ENCODE measurements at places on chromosomes 4 and X.
A peak's percentile ranks its signal among the peaks of the same experiment; 100 is the strongest.

DNA sequence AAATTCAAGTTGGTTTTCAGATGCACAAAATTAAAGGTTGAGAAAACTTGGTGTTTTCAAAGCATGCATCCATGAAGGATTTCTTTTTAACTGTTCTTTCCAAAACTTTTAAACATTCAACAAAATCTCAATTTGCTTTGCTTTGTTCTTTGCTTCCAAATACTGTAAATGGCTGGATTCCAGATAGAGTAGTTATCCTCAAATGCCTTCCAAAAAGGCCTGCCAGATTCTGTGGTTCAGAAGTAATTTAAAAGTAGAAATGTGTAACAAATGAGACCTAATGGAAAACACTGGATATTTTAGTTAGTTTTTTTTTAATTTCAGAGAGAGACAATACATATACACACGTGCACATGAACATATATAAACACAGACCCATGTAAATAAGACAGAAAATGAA lies 97.3 kb downstream of the NR3C2 start:
- DNase-seq: no peak

- DNase-seq: no peak
Measured at GRCh38 chr4:101238706-101239105, 108.6 kb downstream of the PPP3CA start.

- DNase-seq: no peak
Measured at GRCh38 chr4:32864713-32865351, 2144.7 kb downstream of the PCDH7 start.

GRCh38 chrX:11585174-11585573 lies 80.5 kb downstream of the ARHGAP6 start:
- DNase-seq: no peak

- no peak for DNase-seq
Measured at GRCh38 chr4:186787536-186787935, 63.9 kb upstream of the FAT1 start.

DNA sequence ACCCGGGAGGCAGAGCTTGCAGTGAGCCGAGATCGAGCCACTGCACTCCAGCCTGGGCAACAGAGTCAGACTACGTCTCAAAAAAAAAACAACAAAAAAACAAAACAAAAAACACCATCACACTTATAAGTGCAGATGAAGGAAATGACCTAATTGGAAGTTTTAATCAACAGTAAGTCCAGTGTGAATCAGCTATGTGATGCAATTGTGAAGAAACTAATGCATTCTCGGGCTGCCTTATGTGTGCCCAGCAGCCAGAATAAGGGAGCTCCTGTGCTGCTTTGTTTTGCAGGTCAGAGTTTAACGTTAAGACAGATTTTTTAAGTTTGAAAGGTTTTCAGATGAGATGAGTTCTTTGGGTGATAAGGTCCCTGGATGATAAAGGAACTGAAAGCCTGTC lies 10.8 kb downstream of the DAPP1 start:
- no peak for DNase-seq

- no peak for DNase-seq
Measured at GRCh38 chr4:54076673-54077072, 12.3 kb upstream of the CHIC2 start.

DNA sequence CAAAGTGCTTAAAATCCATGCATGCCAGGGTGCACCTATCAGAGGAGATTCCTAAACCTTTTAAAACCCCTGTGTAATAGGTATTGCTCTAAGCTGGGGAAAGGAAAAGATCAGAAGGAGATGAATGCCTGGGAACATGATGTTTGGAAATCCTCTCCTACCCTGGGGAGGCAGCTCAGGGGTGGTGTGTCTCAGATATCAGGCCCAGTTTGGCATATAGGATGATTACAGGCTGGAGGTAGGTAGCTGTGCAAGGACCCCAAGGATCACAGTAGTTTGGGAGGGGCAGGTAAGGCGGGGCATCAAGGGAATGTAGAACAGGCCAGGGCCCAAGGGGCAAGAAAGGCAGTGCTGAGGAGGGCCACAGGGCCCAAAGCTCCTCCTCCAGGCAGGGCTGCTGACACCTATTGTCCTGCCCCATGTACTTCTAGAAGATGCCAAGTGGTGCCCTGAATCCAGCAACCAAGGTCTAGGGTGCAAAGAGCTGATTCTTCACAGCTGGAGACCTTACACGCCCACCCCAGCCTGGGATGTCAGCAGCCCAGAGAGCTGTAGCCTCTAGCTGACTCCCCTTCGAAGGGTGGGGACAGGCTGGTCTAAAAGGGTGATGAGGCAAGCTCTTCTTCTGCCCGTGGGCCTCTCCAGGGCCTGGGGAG lies 17.6 kb downstream of the SASH3 start:
- DNase-seq: no peak

DNA sequence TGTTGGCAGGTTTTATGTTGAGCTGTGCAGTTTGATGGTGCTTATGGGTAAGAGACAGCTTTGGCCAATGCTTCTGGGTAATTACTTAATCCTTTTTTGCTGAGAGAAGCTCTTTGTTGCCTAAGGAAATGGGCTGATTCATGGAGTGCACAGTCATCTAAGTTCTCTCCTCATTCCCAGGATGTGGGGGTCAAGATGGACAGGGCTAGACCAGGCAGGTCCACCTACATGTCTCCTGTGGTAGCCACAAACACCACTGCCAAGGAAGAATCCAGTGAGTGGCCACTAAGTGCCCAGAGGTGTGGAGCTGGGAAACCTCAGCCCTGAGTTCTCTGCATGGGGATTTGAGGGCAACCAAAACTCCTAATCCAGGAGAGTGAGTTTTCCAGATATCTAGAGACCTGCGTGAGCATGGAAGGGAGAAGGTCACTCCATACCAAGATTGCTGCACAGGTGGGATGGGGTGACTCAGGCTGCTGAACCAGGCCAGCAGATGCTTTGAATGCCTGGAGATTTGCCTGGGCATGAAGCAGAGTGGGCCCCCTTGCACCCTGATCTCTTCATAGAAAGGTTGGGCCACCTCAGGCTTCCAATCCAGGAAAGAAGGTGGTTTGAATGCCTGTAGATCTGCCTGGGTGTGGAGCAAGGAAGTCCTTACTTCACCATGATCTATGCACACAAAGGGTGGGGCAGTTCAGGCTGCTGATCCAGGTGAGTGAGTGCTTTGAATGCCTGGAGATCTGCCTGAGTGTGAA lies 234.8 kb upstream of the GNPDA2 start:
- DNase-seq: no peak

GRCh38 chrX:153672531-153673427 lies 834 bp downstream of the PNCK start:
- DNase-seq: peak; percentile 36

- peak; percentile 22 for DNase-seq
Measured at GRCh38 chr4:13540446-13541175, 3.7 kb downstream of the NKX3-2 start.

GRCh38 chr4:1667273-1667672 lies 16.8 kb downstream of the FAM53A start:
- no peak for DNase-seq

DNA sequence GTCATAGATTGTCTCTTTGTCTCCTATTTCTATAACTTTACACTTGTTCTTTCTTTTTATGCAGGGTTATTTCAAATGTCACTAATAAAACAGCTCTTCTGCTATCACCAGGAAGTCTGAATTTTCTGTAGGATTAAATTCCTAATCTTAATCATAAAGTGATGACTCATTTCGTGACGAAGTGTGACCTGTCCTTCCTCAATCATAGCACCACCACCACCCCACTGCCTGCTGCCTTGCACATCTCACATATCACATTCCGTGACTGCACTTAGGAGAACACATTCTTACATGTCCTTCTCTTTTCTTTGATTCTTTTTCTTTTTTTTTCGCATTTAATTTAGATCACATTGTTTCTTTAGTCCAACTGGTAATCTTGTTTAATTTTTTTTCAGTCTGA lies 57.7 kb upstream of the UGT2B7 start:
- no peak for DNase-seq

DNA sequence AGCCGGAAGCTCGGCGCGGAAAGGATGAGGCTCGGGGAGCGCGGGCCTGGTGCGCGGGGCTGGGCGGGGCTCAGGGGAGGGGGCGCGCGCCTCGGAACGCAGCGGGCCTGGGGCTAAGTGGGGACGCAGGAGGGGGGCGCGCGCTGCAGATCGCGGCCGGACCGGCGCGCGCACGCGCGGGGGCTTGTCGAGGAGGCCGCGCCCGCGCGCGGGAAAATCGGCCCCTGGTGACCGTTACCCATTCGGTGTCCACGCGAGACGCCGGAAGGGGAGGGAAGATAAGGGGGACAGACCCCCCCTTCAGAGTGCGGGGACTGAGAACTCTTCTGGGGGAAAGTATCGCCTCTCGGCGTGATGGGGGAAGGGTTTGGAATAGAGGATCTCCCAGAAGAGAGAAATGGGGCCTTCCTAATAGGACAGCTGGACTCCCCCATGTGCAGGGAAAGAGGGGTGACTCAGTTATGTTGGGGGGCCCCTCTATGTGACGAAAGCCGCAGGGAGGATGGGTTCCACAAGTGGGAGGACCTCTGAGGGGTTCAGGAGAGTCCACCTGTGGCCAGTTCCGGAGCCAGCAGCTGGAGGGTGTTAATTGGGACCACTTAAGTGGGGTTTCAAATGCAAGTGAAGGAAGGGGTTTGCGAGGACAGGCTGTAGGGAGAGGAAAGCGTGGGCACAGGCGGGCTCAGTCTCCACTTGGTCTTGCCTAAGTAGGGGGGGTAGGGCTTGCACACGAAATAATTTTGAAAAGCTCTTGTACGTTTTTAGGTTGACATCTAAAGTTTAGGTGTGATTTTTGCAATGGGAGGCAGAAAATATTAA lies 584 bp downstream of the SUV39H1 start:
- no peak for DNase-seq

GRCh38 chr4:60930866-60931265 lies 269.3 kb upstream of the ADGRL3 start:
- no peak for DNase-seq

DNA sequence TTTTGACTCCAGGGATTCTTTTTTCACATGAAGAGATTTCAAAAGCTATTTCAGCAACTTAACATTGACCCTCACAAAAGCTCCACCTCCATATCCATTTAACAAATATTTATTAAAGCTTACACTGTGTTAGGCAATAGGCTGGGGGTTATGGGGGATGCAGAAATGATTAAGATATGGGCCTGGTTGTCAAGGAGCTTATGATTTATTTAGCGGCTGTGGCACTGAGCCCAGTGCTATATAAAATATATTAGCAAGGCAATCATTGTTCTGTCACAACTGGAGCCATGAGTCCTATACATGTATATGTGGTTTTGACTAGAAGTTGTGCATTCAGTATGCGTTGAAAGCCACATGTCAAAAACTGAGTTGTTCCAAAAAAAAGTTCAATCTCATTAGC lies 131.1 kb downstream of the GPC3 start:
- DNase-seq: no peak

GRCh38 chr4:115042496-115042895 lies 70.9 kb downstream of the NDST4 start:
- DNase-seq: no peak

All from frontal cortex (tissue), 4 donors.